Neural progenitor cell (in vitro differentiated cells): ENCODE measurements at places on chromosomes 11 and 22.
A peak's percentile ranks its signal among the peaks of the same experiment; 100 is the strongest.

- H3K27ac ChIP-seq, result no peak overlapping the region
- no peak for DNase-seq
- H3K4me3 ChIP-seq, result no peak overlapping the region
Observed at GRCh38 chr11:70434813-70435278, 36.5 kb downstream of the CTTN start.

GRCh38 chr22:43136255-43136654 lies 6.9 kb downstream of the MCAT start:
- H3K27me3 ChIP-seq, result no peaks in the 10 kb centered on the region
- no peaks in the 10 kb centered on the region for H3K36me3 ChIP-seq
- DNase-seq, result peak; percentile 60

DNA sequence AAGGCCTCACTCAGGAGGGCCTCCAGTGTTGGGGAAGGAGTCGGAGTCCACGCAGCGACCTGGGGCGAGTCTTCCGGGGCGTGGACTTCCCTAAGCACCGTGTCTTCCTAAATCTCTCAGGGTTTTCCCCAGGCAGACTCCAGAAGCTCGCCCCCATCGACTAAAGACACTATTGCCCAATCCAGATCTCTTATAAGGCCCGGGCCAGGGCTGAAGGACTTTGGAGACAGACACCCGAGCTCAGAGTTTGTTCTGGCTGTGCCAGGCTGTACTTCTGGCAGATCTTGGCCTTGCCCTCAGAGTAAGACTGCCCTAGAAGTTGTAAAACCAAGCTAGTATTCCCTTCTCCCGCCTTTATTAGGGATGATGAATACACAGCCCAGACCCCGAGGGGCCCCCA lies 191.4 kb downstream of the BUD13 start:
- peak; percentile 13 for DNase-seq
- no peak overlapping the region for H3K27ac ChIP-seq
- peaks cover 17% of the 10 kb centered on the region for H3K4me1 ChIP-seq
- H3K4me3 ChIP-seq, result peak overlapping the region; percentile 59
- no peaks in the 10 kb centered on the region for H3K36me3 ChIP-seq
- peaks cover 100% of the 10 kb centered on the region for H3K27me3 ChIP-seq

GRCh38 chr11:71148716-71149115 lies 103.7 kb downstream of the SHANK2 start:
- H3K36me3 ChIP-seq, result no peaks in the 10 kb centered on the region
- H3K4me1 ChIP-seq, result no peaks in the 10 kb centered on the region
- peaks cover 11% of the 10 kb centered on the region for H3K27me3 ChIP-seq
- DNase-seq, result no peak
- H3K4me3 ChIP-seq, result no peak overlapping the region

DNA sequence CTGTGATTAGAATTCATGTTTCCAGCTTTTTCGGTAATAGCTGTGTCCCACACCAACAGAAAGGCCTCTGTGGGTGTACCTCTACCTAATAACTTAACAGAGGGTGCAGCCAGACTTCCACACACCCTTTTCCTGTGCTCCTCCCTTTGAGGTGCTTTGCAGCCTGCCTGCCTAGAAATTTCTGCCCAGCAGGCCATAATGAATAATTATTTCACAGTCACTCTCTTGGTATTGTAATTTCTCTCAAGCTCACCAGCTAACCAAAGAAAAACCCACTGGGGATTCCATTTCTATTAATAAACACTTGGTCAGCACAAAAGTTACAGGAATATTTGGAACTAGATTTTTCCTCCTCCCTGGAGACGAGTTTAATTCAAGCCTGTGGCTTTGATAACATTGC lies 13.3 kb downstream of the WT1 start:
- H3K36me3 ChIP-seq, result no peaks in the 10 kb centered on the region
- no peak for DNase-seq
- peaks cover 93% of the 10 kb centered on the region for H3K27me3 ChIP-seq
- no peak overlapping the region for H3K4me3 ChIP-seq

DNA sequence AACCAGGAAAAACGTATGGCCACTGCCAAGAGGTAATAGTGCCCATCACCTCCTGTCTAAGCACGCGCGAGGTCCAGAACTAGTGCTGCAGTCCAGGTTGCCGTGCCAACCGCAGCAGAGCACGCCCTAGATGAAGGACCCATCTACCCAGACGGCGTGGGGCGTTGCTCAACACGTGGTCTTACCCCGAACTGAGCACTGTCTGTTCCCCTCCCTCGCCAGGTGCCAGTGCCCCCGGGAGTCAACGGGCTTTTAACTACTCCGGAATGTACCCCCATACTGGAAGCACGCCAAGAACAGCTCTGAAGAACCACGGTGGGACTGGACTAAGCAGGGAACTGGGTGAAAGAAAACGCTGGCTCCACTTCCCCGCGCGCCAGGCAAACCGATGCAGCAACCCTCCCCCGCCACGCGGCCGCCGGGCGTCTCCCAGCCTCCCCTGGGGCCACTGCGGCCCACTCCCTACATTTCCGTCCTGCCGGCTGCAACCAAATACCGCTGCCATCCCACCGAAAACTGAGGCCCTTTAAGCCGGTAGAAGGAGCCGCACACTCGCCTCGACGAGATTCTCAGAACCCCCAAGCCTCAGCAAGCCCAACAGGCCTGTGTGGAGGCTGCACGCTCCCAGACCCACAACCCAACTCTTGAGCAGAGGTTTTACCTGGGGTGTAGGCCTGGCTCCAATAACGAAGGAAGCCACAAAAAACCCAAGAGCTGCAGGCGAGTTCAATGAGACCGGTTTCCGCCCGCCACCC lies at the start of gene HSPA8:
Gene HSPA8, minus strand, starts transcription at position 734 of the 755 bp plus-strand sequence. CDS start 812 bp downstream, outside the sequence.
- H3K4me3 ChIP-seq, result peak within 1 kb of the TSS; percentile 96
- peak within 1 kb of the TSS; percentile 99 for H3K27ac ChIP-seq
- H3K4me1 ChIP-seq, result peaks cover 33% of the 10 kb centered on the region
- H3K36me3 ChIP-seq, result peaks cover 5% of the 10 kb centered on the region
- DNase-seq, result peak; percentile 54

GRCh38 chr11:44574610-44575287 lies 9.3 kb downstream of the CD82 start:
- H3K4me3 ChIP-seq, result no peak overlapping the region
- no peak overlapping the region for H3K27ac ChIP-seq
- DNase-seq, result no peak
- no peaks in the 10 kb centered on the region for H3K27me3 ChIP-seq

DNA sequence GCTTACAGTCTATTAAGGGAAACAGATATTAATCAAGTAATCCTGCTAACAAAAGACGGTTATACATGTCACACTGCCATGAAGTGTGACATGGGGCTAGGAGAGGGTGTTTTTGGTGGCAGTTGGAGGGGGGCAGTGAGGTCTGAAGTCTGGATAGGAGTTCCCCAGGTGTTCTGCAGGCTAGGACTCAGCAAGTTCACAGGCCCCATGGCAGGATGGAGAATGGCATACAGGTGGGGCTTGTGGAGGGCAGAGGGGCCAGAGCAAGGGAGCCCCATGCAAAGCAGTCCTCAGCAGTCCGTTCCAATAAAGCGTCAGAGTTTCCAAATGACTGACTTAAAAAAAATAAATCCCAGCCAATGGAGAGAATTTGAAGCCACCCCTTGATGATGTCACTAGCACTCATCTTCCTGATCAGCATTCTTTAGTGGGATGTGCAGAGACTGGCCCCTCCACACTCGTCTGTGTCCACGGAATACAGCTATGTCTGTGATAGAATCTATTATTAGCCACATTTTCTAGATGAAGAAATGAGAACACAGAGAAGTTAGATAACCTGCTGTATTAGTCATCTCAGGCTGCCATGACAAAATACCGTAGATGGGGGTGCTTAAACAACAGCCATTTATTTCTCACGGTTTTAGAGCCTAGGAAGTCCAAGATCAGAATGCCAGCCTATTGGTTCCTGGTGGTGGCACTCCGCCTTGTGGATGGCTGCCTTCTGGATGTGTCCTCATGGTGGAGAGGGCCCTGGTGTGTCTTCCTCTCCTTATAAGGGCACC lies 32.6 kb downstream of the PRDM11 start:
- H3K4me1 ChIP-seq, result peaks cover 9% of the 10 kb centered on the region
- H3K27me3 ChIP-seq, result peaks cover 15% of the 10 kb centered on the region
- no peak overlapping the region for H3K4me3 ChIP-seq
- H3K27ac ChIP-seq, result no peak overlapping the region
- DNase-seq, result no peak
- no peaks in the 10 kb centered on the region for H3K36me3 ChIP-seq

DNA sequence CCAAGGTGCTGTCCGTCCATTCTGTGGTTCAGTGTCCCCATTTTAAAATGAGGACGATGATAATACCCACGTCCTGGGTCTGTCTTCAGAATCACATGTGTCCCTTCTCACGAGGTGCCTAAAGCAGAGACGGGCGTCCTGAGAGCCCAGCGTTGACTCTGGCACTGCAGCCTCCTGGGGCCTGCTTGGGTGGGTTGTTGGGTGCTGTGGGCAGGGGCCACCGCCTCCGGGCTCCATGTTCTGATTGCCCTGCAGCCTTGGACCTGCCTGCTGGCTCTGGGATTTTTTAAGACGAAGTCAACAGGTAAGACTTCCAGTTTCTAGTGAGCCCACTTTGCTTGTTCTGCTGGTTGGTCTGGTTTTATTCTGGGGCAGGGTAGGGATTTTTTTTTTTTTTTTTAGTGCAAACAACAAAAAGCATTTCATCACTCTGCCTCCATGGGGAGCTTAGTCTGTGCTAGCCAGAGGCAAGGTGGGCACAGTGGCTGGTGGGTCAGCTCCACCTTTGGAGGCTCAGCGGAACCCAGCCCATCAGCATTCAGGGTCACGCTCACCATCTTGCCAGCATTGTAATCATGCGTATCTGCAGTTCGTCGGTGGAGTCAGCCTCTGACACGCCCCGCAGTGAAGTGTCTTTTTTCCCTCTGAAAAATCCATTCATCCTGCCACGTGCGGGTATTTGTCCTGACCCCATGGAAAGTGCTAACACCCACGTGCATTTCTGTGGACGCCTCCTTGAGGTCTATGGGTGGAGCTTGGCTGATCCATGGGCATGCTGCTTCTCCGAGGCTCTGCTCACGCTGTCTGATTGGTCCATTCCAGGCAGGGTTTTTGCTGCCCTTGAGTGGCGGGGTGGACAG lies 28.3 kb downstream of the NADSYN1 start:
- H3K4me3 ChIP-seq, result no peak overlapping the region
- no peak overlapping the region for H3K27ac ChIP-seq
- H3K4me1 ChIP-seq, result peaks cover 7% of the 10 kb centered on the region
- no peaks in the 10 kb centered on the region for H3K36me3 ChIP-seq
- H3K27me3 ChIP-seq, result no peaks in the 10 kb centered on the region

GRCh38 chr11:36890121-36890679 lies 292.2 kb upstream of the RAG2 start:
- H3K27ac ChIP-seq, result no peak overlapping the region
- H3K36me3 ChIP-seq, result no peaks in the 10 kb centered on the region
- no peaks in the 10 kb centered on the region for H3K4me1 ChIP-seq
- no peak for DNase-seq
- no peak overlapping the region for H3K4me3 ChIP-seq
- no peaks in the 10 kb centered on the region for H3K27me3 ChIP-seq

DNA sequence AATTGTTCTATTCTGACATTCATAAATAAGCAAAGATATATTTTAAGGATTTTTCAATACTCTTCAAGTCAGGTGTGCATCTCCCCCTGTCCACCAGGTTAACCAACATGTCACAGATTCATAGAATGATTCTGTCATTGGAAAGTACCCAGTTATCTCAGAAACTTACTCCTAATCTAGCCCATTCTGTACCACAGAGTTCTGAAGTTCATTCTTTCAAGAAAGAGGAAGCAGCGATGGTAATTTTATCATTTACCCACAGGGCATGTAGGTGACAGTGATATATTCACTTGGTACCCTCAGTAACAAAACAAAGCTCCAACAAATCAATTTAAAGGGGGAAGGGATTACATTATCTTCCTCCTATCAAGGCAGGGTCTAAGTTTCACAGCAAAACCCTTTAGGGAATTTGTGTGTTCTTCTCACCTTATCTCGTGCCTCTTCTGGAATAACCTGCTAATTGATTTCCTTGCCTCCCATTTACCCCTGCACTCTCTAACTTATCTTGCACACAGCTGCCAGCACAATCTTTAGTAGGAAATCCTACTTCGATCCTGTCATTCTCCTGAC lies 19.0 kb upstream of the MPPED2 start:
- H3K4me1 ChIP-seq, result peaks cover 10% of the 10 kb centered on the region
- H3K27me3 ChIP-seq, result no peaks in the 10 kb centered on the region
- H3K36me3 ChIP-seq, result no peaks in the 10 kb centered on the region
- no peak for DNase-seq

DNA sequence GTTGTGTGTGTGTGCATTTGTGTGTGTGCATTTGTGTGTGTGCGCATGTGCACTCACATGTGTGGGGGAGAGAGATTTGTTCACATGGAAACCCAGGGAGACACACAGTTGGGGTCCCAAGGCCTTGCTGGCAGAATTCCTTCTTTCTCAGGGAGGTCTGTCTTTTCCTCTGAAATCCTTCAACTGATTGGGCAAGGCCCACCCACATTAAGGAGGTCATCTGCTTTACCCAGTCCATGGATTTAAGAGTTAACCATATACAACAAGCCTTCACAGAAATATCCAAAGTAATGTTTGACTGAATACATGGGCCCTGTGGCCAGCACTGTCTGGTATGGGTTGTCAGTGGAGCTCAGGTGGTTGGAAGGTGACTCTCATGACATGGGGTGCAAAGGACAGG lies 641.4 kb downstream of the BRD1 start:
- H3K4me3 ChIP-seq, result no peak overlapping the region
- DNase-seq, result no peak
- H3K27me3 ChIP-seq, result no peaks in the 10 kb centered on the region
- H3K27ac ChIP-seq, result no peak overlapping the region
- no peaks in the 10 kb centered on the region for H3K4me1 ChIP-seq

DNA sequence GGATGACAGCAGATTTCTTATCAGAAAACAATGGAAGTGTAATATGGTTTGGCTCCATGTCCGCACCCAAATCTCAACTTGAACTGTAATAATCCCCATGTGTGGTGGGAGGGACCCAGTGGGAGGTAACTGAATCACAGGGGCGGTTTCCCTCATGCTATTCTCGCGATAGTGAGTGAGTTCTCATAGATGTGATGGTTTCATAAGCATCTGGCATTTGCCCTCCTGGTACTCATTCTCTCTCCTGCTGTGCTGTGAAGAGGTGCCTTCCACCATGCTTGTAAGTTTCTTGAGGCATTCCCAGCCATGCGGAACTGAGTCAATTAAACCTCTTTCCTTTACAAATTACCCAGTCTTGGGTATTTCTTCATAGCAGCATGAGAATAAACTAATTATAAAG lies 81.0 kb upstream of the SCUBE2 start:
- H3K27me3 ChIP-seq, result no peaks in the 10 kb centered on the region
- peaks cover 18% of the 10 kb centered on the region for H3K36me3 ChIP-seq
- no peak overlapping the region for H3K27ac ChIP-seq
- peaks cover 28% of the 10 kb centered on the region for H3K4me1 ChIP-seq
- no peak overlapping the region for H3K4me3 ChIP-seq
